ENCODE measurements at places on chromosomes 16 and 17.
A peak's percentile ranks its signal among the peaks of the same experiment; 100 is the strongest.

- DNase-seq = no peak
Measured at GRCh38 chr16:87780385-87780989, 14.7 kb upstream of the KLHDC4 start.

DNA sequence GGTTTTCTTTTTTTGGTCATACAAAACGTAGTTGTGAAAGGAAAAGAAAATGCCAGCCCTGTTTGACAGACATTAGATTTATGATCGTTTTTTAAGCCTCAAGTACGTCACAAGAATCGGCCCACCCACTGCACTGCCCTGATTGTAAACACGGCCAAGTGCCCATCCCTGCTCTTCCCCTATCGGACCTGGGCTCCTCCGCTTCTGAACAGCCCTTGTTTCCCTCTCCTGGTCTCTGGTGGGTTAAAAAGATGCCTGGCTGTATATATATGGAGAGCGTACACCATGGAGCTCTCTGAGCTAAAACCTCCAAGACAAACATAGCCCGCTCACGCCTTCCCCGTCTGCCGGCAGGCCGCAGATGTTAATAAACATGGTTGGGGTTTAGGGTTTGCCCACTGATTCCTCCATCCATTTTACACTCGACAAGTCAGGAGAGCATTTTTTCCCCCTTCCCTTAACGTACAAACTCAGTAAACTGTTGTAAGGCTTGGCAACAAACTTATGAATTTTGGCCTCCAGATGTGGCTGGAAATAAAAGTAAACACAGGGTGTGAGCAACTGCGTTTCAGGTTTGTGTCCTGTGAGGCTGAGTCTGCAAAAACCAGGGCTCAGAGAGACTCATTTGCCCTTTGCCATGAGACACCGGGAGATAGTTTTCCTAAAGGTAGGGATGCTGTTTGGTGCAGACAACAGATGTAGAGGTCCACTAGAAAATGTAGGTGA, 325.9 kb downstream of the SOX9 start:
- DNase-seq = no peak

GRCh38 chr17:6075050-6075449, 4.9 kb downstream of the WSCD1 start:
- no peak for DNase-seq

GRCh38 chr16:8436931-8437330, 153.4 kb downstream of the TMEM114 start:
- no peak for DNase-seq

DNA sequence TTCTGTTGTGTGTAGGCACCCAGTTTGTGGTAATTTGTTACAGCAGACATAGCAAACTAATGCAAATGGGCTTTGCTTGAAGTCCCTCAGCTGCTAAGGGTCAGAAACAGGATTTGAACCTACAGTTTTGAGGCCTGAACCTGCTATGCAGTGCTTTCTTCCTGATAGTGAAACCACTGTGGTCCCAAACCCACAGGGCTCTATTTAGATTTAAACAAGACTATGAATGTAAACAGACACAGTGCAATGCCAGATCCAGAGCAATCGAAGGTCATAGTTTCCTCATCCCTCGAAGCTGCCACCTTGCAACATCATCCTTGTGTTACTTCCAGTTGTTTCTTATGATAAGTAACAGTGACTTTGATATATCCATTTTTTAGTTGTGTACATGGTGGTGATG, 630.2 kb downstream of the WWOX start:
- no peak for DNase-seq

GRCh38 chr16:56262148-56262547, 70.9 kb downstream of the GNAO1 start:
- no peak for DNase-seq

DNA sequence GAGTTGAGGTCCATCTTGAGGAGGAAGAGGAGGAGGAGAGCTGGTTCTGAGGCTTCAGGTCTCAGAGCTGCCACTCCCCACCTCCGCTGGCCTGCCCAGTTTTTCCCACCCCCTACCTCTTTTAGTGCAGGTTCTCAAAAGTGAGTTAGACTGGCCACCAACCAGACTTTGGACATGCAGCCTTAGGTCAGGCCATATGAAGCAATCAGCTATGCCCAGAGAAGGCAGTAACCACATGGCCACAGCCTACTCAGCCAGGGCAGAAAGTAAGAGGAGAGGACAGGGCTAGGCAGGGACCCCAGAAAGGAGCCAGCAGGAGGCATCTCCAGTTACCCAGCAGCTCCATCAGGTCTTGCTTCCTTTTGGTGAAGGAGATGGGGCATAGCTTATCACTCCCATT, 9.0 kb downstream of the MYO15A start:
- DNase-seq = no peak

DNA sequence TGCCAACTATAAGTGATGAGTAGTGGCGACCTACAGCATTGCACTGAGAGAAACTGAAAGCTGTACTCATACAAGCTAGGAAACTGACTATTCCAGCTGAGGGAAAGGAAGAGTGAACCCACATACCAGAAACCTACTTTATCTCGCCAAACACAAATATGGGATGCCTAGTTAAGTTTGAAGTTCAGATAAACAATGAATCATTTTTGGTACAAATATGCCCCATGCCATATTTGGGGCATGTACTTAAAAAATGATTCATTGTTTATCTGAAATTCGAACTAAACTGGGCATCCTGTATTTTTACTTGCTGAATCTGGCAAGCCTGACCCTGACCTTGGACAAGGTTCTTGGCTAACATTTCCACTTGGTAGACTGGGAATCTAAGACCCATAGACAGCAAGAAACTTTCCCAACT, 527.8 kb upstream of the PSMD7 start:
- no peak for DNase-seq

DNA sequence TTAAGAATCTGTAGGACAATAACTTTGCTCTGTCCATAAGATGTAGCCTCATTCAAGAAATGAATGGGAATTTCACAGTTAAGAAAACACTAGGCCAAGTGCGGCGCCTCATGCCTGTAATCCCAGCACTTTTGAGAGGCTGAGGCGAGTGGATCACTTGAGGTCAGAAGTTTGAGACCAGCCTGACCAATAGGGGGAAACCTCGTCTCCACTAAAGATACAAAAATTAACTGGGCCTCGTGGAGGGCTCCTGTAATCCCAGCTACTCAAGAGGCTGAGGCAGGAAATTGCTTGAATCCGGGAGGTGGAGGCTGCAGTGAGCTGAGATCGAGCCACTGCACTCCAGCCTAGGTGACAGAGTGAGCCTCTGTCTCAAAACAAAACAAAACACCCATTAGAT, 19.9 kb upstream of the RSL1D1 start:
- DNase-seq = no peak

DNA sequence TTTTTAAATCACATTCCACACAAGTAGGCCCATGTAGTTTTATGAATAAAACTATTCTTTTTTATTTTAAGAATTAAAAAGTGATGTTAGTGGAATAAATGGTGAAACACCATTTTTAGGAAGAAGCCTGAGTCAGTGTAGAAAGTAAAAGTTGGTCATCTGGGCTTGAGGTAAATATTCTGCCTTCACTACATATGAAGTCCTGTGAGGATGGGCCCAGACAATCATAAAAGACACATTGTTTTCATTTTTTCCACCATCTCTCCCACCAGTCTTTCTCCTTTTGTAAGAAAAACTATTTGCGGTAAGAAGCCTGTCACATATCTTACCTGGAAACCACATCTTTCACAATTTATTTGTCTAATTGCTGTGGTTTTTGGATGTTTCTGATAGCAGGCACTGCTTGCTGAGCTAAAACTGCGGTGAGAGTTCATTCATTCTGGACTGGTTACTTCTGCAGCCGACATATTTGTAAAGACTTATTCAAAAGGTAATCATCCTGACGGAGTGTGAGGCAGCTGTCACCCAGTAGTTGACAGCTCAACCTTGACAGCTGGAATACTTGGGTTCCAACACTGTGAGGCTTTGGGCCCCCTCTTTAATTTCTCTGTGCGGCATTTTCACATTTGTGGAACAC, 10.6 kb upstream of the RFFL start:
- DNase-seq = no peak

DNA sequence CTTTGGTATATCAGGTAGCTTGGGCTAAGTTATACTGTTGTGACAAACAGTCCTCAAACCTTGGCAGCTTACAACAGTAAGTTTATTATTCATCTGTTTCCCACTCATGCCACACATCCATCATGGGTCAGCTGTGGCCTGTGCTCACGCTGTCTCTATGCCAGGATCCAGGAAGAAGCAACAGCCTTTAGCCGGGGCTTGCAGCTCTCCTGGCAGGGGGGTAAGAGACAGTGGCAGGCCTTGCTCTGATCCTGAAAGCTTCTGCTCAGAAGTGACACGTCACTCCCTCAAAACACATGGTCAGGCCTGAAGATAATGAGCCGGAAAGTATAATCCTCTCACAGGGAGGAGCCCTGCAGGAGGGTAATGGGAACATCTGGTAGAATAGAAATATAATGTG, 377.6 kb downstream of the CPPED1 start:
- no peak for DNase-seq

DNA sequence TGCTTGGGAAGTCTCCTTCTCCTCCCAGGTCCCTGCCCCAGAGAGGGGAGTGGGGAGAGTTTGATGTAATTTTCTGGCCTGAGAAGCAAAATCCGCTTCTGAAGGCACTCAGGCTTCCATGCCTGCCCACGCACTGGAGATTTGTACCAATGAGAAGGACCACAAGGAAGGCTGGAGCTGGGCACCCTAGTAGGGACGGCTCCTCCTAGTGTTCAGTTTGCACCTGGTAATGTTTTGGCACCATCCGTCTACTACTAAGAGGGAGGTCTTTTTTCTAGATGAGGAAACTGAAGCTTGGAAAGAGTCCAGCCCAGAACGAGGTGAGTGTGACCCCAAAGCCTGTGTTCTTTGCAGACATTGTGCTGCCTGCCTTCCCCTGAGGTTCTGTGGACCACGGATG, 83.6 kb upstream of the NLRP1 start:
- DNase-seq = no peak

- DNase-seq = no peak
Measured at GRCh38 chr16:67883146-67883871, 1.4 kb upstream of the NRN1L start.

- DNase-seq = no peak
Measured at GRCh38 chr17:18039535-18040260, 490 bp downstream of the GID4 start.

GRCh38 chr16:17098685-17099084, 372.1 kb downstream of the XYLT1 start:
- no peak for DNase-seq

DNA sequence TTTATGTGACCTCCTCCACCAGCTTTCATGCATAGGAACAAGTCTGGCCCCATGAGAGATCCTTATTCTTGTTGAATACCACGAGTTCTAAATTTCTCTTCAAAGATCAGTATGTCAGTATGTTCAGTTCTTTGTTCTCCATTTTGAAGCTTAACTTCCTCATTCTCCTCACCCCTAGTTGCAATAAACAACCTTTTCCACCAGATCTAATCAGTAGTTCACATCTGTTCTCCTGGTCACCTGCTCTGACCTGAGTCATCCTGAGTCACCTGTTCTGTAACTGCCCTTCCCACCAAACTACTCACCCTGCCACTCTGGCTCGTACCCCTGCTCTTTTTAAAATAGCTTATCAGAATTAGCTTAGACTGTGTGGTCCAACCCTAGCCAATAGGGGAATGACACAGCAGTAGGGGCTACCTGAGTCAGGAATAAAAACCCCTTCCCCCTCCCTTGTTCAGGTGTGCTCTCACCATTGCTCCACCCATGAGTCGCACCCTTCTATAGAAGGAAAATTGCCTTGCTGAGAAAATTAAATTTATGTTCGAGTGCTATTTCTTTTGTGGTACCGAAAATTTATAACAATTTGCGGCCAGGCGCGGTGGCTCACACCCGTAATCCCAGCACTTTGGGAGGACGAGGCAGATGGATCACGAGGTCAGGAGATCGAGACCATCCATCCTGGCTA, 94.6 kb downstream of the EMP2 start:
- no peak for DNase-seq

GRCh38 chr17:43517161-43517560, 29.0 kb downstream of the ETV4 start:
- no peak for DNase-seq

DNA sequence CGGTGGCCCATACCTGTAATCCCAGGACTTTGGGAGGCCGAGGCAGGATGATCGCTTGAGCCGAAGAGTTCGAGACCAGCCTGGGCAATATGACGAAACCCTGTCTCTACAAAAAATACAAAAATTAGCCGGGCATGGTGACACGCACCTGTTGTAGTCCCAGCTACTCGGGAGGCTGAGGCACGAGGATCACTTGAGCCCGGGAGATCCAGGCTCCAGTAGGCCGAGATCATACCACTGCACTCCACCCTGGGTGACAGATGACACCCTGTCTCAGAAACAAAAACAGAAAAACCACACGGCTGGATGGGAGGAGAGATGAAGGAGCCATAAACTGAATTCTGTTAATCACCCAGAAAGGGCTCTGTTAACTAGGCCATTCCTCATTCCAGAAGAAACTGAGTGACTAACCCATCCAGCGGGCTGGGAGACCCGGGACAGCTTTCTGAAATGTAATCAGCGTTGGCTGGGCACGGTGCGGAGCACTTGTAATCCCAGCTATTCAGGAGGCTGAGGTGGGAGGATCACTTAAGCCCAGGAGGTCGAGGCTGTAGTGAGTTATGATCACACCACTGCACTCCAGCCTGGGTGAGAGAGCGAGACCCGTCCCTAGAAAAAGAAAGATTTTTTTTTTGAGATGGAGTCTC, 641 bp upstream of the NT5C3B start:
- no peak for DNase-seq

GRCh38 chr17:45346216-45347015, 29.6 kb upstream of the MAP3K14 start:
- DNase-seq = no peak

GRCh38 chr17:38732376-38733281, 2.5 kb downstream of the CISD3 start:
- DNase-seq = no peak

DNA sequence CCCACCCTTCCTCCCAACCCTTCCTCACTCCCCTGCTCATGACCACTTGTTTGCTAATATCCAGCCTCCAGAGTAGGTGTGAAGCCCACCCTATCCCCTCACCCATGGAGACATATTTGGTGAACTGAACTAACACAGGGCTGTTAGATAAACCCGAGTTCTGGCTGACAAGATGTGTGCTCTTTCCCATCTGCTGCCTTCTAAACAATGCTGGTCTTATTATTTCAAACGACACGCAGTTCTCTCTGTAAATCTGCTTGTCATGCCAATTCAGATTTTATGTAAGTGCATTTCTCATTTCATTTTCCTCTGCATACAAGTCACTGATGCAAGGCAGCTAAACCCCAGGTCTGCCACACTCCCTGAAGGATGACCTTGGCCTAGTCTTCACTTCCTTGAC, 343.0 kb upstream of the CDH5 start:
- DNase-seq = no peak

GRCh38 chr16:1199347-1200013, 25.6 kb downstream of the TPSG1 start:
- no peak for DNase-seq

- DNase-seq = no peak
Measured at GRCh38 chr17:31586946-31587345, 195.5 kb downstream of the RAB11FIP4 start.

GRCh38 chr17:38996660-38997337, 29.6 kb upstream of the FBXO47 start:
- no peak for DNase-seq

GRCh38 chr17:58531661-58532554, 17.5 kb upstream of the MTMR4 start:
- DNase-seq = peak; percentile 37
